ENCODE measurements at places on chromosomes 1 and 21. TPM values are rescaled to one million over a fixed set of nuclear protein-coding genes. Genes with fewer than 3 reads are reported as not detected.

DNA sequence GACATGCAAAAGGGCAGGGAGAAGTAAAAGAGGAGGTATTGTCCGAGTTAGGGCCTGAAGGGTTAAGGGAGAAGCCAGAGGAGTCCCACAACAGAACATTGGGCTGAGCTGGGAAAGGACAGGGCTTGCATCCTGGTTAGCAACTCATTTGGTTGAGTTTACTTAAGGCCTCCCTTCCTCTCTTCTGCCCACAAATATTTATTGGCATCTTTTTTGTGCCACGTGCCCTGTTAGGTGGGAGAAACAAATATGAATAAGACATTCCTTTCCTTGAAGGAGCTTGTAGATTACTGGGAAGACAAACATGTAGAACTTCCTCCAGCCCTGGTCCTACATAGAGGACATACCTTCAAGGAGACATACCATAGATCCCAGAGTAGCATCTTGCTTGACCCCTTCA lies 53.0 kb upstream of the PRELP start:
- no peak overlapping the region for H3K4me3 ChIP-seq
- peaks cover 3% of the 10 kb centered on the region for H3K36me3 ChIP-seq
- DNase-seq: no peak
- no peaks in the 10 kb centered on the region for H3K4me1 ChIP-seq

DNA sequence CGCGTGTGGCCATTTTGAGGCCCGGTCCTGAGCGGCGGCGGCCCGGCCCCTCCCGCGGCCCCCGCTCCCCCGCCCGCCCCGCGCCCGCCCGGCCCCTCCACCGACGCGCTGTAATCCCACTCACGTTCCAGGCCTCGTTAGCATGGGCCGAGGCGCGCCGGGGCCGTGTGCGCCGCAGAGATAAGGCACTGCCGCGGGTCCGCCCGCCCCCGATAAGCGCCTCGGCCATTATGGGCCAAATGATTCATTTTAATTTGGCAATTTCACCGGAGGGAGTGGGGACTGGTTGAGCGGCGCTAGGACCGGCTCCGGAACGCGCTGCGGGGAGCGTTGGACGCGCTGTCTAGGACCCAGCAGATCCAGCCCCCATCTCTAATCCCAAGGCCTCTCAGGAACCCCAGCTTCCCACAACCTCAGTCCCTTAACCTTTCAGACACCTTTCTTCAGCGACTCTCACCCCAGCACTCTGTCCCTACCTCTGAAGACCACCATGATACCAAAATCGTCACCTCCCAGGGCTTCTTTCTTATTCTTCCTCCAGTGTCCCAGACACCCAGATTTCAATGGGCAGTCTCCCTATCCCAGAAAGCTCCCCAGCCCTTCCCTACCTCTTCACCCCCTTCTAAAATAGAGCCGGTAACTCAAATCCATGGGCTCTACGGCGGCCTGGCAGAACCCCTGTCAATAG lies at the start of gene TAL1:
TSS of gene TAL1 (minus strand) at position 39 of the 688 bp plus-strand sequence. CDS start 6,337 bp downstream, outside the sequence.
- H3K4me1 ChIP-seq: peaks cover 6% of the 10 kb centered on the region
- peak within 1 kb of the TSS; percentile 26 for H3K4me3 ChIP-seq
- DNase-seq: no peak
- H3K27me3 ChIP-seq: peaks cover 86% of the 10 kb centered on the region

- no peaks in the 10 kb centered on the region for H3K27me3 ChIP-seq
- no peaks in the 10 kb centered on the region for H3K36me3 ChIP-seq
- no peak overlapping the region for H3K4me3 ChIP-seq
- H3K27ac ChIP-seq: no peak overlapping the region
- no peak for DNase-seq
Measured at GRCh38 chr1:198640174-198640573, 1.3 kb downstream of the PTPRC start.

Gene CCDC185
- polyA plus RNA-seq: not detected

DNA sequence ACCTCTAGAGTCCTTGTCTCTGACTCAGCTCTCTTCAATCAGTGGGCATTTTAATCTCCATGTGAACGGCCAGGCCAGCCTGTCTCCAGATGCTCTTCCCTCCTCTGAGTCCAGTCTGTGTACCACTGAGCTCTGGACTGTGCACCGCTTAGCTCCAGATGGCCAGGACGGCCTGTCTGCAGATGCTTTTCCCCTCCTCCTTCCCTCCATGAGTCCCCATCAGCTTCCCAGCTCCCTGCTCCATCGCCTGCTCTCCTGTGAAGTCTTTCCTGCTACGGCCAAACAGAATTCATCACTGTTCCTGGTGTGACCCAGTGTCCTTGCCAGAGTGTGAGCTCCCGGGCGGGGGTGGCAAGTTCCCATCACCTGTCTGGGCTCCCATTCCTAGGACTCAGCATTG lies 42.0 kb downstream of the STUM start:
- no peak overlapping the region for H3K27ac ChIP-seq
- H3K27me3 ChIP-seq: no peaks in the 10 kb centered on the region
- H3K4me3 ChIP-seq: no peak overlapping the region
- DNase-seq: no peak

Gene CRABP2
- 3.1 TPM for polyA plus RNA-seq

DNA sequence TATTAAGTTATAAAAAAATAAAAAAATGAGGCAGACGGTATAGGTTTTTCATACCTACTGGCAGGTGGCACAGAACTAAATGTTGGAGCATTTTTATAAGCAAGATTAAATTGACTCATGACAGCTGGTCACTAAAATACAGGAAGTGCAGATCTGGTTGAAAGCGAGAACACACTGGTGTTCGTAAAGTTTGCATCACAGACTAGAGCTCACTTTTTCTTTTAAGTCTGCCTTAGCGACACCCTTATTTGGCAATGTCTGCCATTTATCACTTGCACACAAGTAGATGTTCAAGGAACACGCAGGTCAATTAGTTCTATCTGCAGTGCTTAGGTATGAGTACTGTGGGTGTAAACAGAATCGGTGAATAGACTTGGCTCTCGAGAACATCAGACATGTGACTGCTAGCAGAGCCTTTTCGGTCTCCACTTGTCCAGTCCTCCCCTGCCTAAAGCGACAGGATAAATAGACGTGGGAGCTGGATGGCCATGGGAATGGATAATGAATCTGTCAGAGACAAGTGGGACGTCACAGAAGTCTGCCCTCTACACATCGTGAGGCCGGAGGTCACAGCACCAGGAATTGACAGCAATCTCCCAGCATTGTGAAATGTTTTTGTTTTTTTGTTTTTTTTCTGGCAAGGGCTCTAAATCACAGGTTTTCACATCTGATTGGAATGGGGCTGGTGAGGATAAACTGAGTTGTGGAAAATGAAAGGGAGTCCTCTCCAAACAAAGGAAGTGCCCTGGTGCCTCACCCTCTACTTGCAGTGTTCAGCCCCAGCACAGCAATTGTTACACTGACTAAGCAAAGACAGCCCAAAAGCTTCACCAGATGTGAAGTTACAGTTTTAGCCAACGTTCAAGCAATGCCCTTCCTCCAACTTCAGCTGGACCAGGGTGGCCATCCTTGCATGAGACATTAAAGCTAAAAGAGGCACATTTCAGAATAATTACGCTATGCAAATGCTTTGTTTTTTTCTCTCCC lies 248.9 kb downstream of the NTNG1 start:
- no peak for DNase-seq
- H3K27me3 ChIP-seq: no peaks in the 10 kb centered on the region
- H3K36me3 ChIP-seq: no peaks in the 10 kb centered on the region
- H3K27ac ChIP-seq: no peak overlapping the region
- H3K4me1 ChIP-seq: no peaks in the 10 kb centered on the region

Gene DMRTA2
- polyA plus RNA-seq: not detected

Gene FCGR3B
- 0.27 TPM for polyA plus RNA-seq

GRCh38 chr1:160049101-160049500 lies 17.3 kb upstream of the PIGM start:
- H3K36me3 ChIP-seq: no peaks in the 10 kb centered on the region
- no peak for DNase-seq
- no peak overlapping the region for H3K4me3 ChIP-seq
- no peaks in the 10 kb centered on the region for H3K27me3 ChIP-seq

Gene MRPS6
- polyA plus RNA-seq: 59.7 TPM

- no peak overlapping the region for H3K27ac ChIP-seq
- H3K4me1 ChIP-seq: peaks cover 5% of the 10 kb centered on the region
- no peaks in the 10 kb centered on the region for H3K36me3 ChIP-seq
- H3K4me3 ChIP-seq: no peak overlapping the region
- no peaks in the 10 kb centered on the region for H3K27me3 ChIP-seq
- DNase-seq: no peak
Measured at GRCh38 chr1:119136401-119136800, 4.1 kb downstream of the WARS2 start.

DNA sequence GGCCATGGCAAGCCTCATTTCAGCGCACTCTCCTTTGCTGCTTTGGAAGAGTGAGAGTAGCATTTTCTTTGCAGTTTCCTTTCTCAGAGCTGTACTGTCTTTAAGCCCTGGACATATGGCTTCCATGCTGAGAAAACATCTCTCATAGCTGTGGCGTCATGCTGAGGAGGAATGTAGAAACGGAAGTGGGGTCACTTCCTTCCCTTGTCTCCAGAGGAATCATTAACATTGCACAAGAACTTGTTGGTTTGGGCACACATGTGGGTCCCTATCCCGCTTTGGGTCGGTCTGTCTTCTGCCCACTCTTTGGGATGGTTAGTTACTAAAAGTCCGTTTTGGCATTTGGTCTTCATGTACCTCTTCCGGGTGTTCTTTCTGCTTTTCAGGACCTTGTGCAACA lies 5.6 kb downstream of the MFN2 start:
- H3K4me1 ChIP-seq: peaks cover 54% of the 10 kb centered on the region
- no peak overlapping the region for H3K4me3 ChIP-seq
- H3K36me3 ChIP-seq: peaks cover 16% of the 10 kb centered on the region
- peak overlapping the region; percentile 98 for H3K27ac ChIP-seq

Gene PCNX2
- 18.1 TPM for polyA plus RNA-seq

Data from small intestine (tissue), 16 donors.